ENCODE measurements at places on chromosomes 6 and 20.
A peak's percentile ranks its signal among the peaks of the same experiment; 100 is the strongest.

DNA sequence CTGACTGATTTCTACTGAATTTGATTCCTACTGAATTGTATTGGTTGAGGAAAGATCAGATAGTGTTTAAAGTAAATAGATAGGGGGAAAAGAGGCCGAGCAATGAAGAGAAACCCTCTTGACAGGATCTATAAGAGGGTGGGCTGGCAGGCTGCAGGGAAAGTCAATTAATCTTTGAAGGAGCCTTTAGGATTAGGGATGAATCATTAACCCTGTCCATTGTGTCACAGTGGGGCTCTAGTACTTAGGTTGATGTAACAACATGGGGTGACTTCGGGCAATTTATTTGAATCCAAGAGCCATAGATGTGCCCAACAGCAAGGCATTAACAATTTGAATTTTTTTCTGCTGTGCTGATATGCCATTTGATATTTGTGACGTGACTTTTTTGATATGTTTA is 7.5 kb downstream of the RFX6 start:
- DNase-seq, result no peak

DNA sequence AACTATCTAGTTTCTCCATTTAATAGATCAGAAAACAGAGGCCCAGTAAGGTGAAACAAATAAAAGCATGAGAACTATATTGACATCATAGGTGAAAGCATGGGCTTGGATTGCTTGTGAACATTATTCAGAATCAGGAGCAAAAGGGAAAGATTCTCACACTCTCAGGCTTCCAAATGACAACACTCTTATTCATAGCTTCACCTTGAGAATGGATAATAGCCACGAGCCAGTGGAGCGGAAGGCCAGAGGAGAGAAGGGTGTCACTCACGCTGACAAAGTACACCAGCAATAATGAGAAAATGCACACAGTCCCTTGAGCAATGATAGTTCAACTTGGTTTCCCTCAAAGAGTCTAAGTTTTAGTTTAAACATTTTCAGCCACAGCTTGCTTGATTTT is 339.0 kb downstream of the TPBG start:
- no peak for DNase-seq

DNA sequence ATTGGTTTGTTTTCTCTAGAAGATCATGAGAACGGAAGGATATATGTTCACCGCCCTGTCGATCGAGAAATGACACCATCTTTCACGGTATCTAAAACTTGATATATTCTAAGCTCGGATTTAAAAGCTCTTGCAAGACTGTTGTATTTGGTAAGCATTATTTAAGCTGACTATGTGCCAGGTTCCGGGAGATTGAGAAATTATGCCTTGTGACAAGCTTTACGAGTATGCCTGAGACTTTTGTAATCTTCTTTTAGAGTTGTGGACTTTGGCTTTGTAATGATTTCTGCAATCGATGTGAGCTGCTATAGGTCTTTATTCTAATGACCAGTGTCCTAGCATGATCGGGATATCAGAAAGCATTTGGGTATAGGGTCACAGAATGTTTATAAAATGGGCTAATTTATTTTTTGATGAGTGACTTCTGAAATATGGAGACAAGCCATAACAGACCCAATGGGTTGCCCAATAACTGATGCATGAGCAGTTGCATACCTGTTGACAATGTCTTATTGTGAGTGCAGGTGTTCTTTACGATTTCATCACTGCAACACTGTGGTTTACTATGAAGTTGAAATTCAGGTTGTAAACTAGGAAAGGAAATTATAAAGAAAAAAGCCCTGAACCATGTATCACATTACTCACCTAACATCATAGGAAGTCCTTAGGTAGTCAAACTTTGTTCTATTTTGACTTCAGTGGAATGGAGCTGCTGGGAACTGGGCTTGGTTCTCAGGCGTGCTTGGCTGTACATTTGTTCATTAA is 14.0 kb downstream of the CDH26 start:
- peak; percentile 23 for DNase-seq

DNA sequence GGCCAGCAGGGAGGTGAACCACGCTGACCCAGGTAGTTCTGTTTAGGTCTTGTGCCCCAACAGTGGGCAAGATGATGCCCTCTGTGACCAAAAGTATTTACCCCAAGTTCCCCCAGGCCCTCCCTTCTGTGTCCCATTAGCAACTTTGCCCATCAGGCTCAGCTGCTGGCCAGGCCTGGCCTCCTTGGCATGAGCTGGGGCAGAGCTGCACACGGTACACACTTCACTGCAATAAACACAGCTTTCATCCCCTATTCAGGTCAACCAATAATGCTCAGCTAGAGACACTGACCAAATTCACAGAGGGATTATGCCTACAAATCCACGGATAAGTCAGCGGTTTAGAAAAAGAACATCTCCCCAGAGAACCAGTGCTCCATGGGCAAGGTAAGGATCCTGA is 103.7 kb downstream of the SLC23A2 start:
- DNase-seq, result no peak

GRCh38 chr6:129191235-129191634 is 308.3 kb downstream of the LAMA2 start:
- peak; percentile 14 for DNase-seq

- no peak for DNase-seq
Observed at GRCh38 chr6:3633711-3634110, 117.8 kb downstream of the PXDC1 start.

DNA sequence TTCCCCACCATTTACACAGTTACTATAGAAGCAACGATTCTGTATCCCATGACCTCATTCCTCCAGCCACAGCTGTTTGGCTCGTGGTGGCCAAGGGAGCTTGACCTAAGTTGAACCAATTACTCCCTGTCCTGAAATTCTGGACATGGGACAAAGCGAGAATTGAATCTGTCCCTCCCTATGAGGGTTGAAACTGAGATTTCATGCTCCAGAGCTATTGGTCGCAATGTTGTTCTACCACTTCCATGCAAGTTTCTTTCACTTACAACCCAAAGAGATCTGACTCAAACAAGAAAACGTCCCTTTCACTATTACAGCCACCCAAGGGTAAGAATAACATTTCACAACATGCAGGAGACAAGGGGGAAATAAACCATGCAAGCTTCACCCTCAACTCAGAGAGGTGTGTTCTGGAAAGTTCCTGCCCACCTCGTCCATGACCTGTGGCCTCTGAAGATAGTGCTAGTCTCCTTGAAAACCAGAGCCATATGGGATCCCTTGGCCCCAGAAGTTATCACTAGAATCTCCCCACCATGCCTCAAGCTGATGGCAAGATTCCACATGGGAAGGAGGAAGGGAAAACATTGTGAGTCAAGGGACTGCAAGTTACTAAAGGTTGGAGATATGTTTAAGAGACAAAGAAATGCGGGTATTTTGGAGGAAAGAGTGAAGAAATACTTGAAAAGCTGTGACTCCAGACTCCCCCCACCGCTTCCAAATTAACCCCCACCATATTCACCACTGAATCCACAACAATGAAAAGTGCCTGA is 74.5 kb upstream of the SRSF6 start:
- DNase-seq, result no peak

GRCh38 chr6:125114248-125114858 is 39.2 kb upstream of the TPD52L1 start:
- DNase-seq, result peak; percentile 49

DNA sequence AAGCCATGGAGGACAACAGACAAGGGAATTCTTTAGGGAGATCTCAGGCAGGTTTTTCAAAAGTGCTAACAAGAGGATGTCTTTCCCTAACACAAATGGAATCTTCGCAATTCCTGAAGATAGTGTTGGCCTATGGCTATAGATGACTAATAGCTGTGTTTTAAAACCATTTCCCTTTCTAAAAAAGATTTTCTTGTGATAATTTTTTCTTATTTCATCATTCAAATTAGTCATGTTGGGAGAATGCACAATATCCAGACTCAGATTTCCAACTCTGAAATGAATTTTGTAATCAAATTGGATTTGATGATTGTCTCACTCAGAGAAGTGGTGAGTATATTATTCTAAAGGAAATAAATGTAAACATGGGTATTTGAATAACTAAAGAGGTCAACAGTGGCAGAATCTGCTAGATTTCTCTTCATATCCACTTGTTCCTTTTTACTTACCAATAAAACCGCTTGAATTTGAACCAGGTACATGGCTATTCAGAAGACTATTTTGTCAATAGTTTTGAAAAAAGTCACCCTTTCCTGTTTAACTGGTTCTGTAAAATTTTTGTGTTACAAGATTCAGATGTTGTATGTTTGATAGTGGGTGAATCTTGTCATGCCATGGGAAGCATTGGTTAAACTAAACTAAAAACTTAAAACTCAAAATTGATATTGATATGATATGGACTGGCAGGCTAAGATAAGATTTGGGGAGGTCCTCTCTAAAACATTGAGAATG is 1223.7 kb upstream of the EYS start:
- DNase-seq, result no peak

GRCh38 chr6:47358440-47359225 is 48.9 kb upstream of the TNFRSF21 start:
- DNase-seq, result no peak

- peak; percentile 5 for DNase-seq
Observed at GRCh38 chr6:118700531-118700930, 49.1 kb upstream of the CEP85L start.

- DNase-seq, result no peak
Observed at GRCh38 chr6:36757206-36757605, 59.6 kb downstream of the RAB44 start.

- DNase-seq, result peak; percentile 98
Observed at GRCh38 chr20:297098-297924, at the start of gene ZCCHC3. TSS of gene ZCCHC3 (plus strand) at chr20:297570. CDS start at chr20:297587, 17 bp downstream.

DNA sequence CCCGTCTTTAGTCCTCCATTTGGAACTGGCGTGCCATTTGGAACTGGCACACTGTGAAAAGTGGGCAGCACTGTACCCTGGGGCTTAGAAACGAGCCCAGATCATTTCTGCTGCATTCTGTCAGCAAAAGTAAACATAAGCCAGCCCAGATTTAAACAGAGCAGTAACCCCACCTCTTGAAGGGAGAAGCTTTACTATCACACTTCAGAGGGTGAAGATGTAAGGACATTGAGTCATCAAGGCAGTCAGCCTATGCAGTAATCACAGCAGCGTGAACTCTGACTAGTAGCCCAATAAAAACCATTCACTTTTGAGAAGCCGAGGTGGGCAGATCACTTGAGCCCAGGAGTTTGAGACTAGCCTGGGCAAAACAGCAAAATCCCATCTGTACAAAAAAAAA is 216.9 kb downstream of the EYA2 start:
- no peak for DNase-seq

- DNase-seq, result no peak
Observed at GRCh38 chr20:57663681-57664451, 43.6 kb upstream of the ZBP1 start.

DNA sequence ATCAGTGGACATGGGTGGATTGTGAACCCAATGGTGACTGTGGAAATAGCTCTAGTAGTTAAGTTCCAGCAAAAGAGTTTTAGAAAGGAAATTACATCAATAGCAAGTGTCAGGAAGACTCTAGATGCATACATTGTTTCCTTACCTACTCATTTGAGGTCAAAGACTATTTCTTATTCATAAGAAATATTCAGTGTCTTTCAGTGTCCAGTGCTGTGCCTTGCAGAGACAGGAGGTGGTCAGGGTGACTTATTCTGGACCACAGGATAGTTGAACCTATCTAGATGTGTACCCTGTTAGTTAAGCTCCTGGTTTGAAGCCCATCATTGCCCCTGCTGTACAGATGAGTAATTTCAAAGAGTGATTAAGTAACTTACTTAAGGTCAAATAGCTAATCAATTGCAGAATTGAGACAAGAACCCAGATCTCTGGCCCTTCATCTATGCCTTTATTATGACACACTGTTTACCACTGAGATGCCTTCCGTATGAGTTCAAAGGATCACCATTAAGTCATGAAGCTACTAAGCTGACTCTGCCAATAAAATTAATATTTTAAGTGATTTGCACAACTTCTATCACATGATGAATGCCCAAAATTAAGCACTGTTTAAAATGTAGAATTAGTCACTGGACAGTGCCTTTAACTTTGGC is 136.1 kb downstream of the PDSS2 start:
- DNase-seq, result no peak

DNA sequence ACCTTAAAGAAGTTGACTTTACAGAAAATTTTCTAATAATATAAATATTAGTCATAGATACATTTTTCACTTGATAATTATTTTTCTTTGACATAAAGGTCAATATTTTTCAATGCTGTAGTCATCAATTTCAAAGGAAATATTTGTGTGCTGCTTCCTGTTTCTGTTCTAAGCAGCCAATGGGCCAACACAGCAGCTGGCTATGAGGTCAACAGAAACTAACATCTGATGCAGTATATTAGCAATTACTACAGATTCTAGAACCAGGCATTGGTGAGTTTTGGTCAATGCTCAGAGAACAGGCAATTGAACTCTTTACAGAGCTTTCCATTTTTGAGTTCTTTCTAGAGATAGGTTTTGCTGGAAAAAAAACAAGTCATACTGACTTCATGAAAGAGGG is 669.6 kb upstream of the NRSN1 start:
- no peak for DNase-seq

GRCh38 chr6:72740135-72740534 is 118.3 kb downstream of the KCNQ5 start:
- no peak for DNase-seq

DNA sequence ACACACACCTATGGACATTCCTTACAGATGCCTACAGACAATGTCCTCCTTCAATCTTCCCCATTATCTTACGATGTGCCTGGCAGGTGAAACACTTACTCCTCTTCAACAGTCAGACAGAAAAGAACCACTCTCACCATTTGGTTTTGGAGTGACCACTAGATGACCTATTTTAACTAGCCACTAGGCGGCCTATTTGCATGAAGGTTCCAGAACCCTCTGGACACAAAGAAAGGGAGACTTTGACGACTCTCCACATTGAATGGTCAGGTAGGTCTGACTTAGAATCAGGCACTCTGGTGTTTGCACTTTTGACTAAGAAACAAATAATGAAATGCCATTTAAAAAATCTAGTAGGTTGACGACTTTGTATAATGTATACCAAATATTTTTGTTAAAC is 42.0 kb downstream of the PNLDC1 start:
- no peak for DNase-seq

GRCh38 chr6:41009669-41010068 is 29.4 kb downstream of the UNC5CL start:
- no peak for DNase-seq

- DNase-seq, result no peak
Observed at GRCh38 chr6:150027806-150028565, 2.7 kb upstream of the RAET1L start.

- DNase-seq, result no peak
Observed at GRCh38 chr6:115617031-115617430, 443.7 kb downstream of the FRK start.

- DNase-seq, result no peak
Observed at GRCh38 chr6:5453546-5453945, 192.2 kb downstream of the FARS2 start.

DNA sequence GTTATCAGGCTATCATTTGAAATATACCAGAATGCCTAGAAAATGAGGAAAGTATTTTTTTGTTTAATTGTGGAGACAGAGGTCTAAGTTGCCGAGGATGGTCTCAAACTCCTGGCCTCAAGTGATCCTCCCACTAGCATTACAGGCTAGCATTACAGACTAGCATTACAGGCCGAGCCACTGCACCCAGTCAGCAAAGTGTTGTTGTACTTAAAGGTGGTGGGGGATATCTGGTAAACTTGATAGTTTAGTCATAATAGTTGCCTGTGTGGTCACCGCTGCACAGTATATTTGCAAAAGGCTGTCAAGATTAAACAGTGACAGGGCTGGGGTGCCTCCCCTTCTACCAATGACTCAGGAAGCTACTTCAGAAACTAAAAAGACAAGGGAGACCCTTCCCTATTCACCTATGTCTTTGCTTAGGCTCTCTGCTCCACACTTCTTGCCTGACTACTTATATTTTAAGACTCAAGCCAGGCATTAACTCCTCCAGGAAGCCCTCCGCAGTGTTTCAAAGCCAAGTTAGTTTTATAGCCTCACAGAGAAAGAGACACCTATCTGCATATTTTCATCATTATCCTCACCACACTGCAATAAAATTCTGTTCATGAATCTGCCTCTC is 3.1 kb upstream of the AKIRIN2 start:
- DNase-seq, result peak; percentile 42
